Activated T-helper 1 cell treated with Interleukin-2 at 50 U/mL for 16 hours (primary cell): ENCODE measurements at places on chromosomes 4 and X.

- no peak for DNase-seq
Measured at GRCh38 chr4:142405695-142406498, 440.2 kb downstream of the INPP4B start.

DNA sequence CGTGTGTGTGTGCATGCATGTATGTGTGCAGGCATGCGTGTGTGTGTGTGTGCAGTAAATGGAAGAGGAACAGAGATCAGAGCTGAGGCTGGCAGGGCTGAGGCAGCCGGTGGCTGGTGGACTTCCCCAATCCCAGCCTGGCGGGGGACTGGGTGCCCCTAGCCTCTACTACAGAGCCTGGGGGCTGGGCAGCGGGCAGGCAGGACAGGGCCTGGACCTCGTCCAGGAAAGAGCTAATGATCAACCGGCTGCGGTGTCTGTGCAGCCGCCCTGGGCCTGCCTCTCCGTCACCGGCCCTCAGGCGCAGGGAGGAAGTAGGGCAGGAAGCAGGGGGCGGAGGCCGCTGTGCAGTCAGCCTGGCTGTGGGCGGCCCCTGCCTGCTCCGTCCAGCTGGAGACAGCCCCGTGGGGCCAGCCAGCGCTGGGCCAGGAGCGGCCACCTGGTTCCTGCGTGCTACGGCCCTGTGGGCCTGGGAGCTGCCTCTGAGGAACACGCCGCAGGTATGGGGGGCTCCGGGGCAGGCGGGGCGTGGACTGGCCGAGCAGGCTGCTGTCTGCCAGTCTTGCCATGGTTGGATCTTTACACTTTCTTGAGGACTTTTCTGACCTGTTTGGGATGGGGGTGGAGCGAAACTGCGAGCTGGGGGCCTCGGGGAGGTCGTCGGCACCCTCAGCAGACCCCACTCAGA is at the start of gene SH3TC1:
Gene SH3TC1, plus strand, starts transcription at position 385 of the 688 bp plus-strand sequence. CDS start 5,905 bp downstream, outside the sequence.
- peak; percentile 48 for DNase-seq

DNA sequence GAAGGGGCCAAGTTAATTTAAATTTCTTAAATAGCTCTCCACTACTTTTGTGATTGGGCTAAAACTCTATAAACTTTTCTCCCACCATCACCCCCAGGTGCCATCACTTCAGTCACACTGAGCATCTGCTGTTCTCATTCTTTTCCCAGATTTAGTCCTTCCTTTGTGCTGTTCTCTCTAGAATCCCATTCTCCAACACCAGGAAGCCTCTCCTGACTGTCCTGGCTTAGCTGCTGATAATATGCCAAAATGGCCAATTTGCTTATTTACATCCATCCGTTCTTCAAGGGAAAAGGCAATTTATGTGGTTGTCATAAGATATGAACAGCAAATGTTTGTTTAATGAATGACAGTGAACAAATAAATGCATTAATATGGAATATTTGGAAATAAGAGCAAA is 44.1 kb downstream of the FGFBP1 start:
- no peak for DNase-seq

- DNase-seq: no peak
Measured at GRCh38 chr4:38453253-38453881, 210.6 kb upstream of the KLF3 start.

DNA sequence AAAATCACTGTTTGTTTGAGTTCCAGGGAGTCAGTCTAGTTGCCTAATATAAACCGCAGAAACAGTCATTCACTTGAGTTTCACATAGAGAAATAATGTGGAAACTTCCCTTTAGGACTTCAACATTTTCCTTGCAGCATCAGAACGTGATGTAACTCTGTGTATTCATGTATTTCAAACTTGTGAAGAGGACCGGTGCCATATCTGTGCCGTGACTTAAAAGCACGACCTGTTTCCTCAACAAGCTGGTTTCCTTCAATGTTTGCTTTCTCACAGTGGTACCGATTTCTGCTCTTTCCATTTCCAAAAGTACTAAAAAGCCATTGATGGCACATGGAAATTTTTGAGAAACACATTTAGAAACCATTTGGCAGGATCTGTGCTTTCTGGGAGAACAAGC is 166.6 kb upstream of the RAPGEF2 start:
- DNase-seq: no peak

- DNase-seq: no peak
Measured at GRCh38 chrX:47628982-47629381, 748 bp downstream of the CFP start.

GRCh38 chr4:179467878-179468277 is 2025.6 kb upstream of the AGA start:
- no peak for DNase-seq

- DNase-seq: no peak
Measured at GRCh38 chrX:40155589-40156469, 58.1 kb upstream of the BCOR start.

DNA sequence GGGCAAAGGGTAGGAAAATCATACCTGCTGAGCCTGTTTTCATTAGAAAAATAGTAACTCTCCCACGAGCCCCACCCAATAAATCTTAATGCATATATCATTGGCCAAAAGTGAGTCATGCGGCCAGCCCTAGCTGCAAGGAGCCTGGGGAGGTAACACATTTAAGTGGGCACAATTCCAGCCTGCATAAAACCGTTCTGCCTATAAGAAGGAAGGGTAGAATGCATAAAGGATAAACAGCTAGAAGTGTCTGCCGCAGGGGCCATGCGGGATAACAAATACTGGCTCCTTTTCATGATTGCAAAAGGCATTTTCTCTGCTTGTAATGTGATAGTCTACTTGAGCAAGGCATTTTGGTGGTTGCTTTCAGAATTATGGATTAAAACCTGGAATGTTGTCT is 37.1 kb downstream of the EFHC2 start:
- no peak for DNase-seq

DNA sequence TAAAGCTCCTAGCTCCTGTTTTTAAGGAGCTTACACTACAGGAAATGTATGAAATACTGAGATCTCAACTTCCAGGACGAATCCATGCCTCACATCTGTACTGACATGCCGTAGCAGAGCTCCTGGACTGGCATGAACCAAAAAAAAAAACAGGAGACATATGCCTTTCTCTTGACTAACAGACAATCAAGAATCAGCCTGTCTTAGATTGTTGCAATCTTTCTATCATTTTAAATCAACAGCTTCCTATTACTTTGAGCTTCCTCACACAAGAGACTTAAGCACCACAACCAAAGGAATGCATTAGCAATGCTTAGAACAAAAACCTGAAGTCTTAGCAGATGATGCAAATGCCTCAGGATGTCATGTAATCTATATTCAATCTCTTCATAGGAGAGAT is 34.7 kb upstream of the AREG start:
- no peak for DNase-seq

DNA sequence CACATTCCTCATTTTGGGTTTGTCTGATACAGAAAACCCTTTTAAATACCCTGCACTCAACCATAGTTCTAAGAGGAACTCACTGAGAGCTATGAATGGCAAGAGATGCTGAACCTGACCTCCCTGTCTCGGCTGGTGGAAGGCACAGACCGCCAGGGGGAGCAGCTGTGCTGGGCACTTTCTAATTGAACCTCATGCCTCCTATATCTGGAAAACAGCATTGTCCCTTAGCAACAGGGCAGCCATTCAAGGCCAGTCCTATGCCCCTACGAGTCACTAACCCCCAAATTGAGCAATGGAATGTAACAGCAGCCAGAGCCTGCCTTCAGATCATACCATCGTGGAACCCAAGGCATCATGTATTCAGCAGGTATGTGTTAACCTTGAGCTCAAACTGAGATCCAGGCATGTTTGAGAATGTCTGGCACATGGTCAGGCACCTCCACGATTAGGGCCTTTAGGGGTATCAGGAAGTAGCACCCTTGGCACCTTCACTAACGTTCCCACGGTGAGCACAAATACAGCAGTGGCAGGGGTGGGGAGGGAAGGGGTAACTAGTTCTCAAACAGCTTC is 5.1 kb downstream of the USP27X start:
- DNase-seq: peak; percentile 17

GRCh38 chr4:182683661-182684060 is 233.5 kb downstream of the DCTD start:
- no peak for DNase-seq

GRCh38 chrX:50081282-50081889 is 119.4 kb downstream of the AKAP4 start:
- no peak for DNase-seq

GRCh38 chrX:150160656-150161055 is 202.5 kb upstream of the MAMLD1 start:
- DNase-seq: no peak

DNA sequence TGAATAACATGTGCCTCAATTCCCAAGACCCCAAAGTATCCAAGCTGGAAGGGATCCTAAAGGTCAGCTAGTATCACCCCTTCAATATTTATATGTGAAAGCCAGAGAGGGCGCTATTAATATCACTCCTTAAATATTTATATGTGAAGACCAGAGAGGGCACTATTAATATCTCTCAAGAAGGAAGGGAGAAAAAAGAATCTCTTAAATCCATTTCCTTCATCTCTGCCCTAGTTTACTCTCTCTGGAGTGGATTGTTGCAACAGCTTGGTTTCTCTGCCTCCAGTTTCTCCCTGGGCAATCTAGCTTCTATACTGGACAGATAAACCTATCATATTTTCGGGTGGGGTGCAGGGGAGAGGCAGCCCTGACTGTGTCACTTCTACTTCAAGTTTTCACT is 31.6 kb upstream of the MSN start:
- DNase-seq: no peak

DNA sequence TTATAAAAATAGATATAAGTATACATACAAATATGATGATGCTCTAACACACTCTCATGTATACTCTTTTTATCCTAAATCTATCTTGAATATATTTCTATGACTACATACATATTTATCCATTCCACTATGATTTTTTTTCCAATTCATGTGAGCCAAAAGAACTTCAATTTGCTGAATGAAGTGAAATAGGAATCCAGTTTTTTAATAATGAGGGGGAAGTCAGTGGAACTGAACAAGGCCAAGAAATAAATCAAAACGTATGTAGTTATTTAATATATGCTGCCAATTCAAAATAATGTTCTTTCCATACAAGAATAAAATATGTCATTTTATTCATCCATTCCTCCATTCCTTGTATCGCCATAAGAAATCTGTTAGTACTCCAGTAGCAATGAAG is 6.1 kb upstream of the PALLD start:
- no peak for DNase-seq

GRCh38 chr4:7657545-7658297 is 223.0 kb upstream of the PSAPL1 start:
- no peak for DNase-seq

GRCh38 chrX:9352243-9352642 is 112.6 kb upstream of the TBL1X start:
- DNase-seq: no peak
